ENCODE measurements at places on chromosomes 7 and 10.

- no peak for DNase-seq
Measured at GRCh38 chr10:93106631-93107072, 33.0 kb downstream of the CYP26A1 start.

DNA sequence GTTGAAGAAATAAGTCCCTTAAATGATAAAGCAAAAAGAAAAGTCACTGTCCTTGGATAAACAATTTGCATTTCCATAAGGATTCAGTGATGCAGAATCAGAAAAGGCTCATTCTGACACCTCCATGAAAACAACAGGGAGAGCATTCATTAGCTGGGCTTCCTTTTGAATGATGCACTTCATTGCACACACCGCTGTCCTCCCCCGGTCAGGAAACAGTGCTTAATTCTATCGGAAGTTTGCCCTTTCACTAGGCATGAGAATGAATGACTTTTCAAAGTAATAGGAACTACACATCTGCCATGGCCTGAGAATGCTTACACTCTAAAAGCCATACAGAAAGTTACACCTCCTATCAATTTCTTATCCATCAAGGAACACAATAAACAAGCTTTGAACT, 4.2 kb downstream of the PCDH15 start:
- DNase-seq, result no peak

- no peak for DNase-seq
Measured at GRCh38 chr7:33654676-33655075, 250.7 kb upstream of the BMPER start.

GRCh38 chr10:24912215-24912614, 40.2 kb downstream of the PRTFDC1 start:
- no peak for DNase-seq

GRCh38 chr7:25802473-25802872, 349.5 kb upstream of the NFE2L3 start:
- no peak for DNase-seq

GRCh38 chr10:75611993-75612372, 180.6 kb downstream of the LRMDA start:
- no peak for DNase-seq

- DNase-seq, result no peak
Measured at GRCh38 chr10:63236113-63236935, 103.2 kb downstream of the NRBF2 start.

GRCh38 chr10:112532189-112532588, 85.2 kb downstream of the VTI1A start:
- no peak for DNase-seq

- peak; percentile 42 for DNase-seq
Measured at GRCh38 chr7:140653319-140654108, 12.9 kb upstream of the DENND2A start.

DNA sequence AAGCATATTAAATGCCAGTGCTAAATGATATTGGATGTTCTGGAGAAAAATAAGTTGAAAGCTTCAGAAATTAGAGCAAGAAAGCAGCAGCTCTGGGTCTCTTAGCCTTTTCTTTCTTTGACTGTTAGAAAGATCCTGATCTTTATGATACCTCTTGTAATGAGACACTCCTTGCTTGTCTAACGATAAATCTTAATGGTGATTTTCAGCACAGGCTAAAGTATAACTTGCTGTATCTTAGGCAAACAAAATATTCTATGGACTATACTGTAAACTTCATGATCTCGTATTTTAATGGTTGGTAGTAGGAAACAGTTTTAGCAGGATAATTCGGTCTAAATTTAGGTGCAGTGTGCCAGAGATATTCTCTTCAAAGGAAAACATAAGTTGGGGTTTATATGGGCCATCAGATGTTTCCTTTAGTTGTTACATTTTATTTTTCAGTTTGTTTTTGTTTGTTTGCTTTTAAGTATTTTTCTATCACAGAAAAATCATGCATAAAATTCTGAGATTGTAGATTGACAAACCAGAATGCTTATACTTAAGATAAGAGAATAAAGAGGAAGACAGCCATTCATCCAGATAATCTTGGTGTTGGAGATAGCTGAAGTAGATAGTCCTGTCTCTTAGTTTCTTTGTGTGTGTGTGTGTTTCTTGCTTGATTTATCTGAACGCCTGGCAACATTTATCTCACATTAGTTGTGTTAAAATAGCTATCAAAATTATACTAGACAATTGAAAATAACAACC, 4.7 kb downstream of the CASD1 start:
- no peak for DNase-seq

GRCh38 chr10:47419421-47419820, 35.3 kb upstream of the ZNF488 start:
- no peak for DNase-seq

- DNase-seq, result no peak
Measured at GRCh38 chr10:17240096-17240495, 12.1 kb downstream of the VIM start.

- no peak for DNase-seq
Measured at GRCh38 chr10:120426306-120426705, 30.7 kb upstream of the PLPP4 start.

DNA sequence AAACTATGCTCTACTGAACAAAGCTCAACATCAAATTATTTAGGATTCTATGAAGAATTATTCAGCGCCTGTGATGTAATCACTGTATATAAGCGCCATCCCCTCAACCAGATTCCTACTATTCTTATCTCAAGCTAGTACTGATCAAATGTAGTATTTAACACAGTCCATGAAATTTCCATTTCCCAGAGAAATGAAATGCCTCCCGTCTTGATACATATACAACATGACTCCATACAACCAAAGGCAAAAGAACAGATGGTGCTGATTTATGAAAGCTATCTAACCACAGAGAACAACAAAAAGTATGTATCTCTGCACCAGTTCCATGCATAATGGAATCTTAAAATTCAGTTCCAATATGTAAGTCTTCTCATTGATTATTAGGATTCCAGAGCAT, 406.1 kb downstream of the PARD3 start:
- no peak for DNase-seq

GRCh38 chr7:111682588-111683340, 120.5 kb upstream of the IMMP2L start:
- no peak for DNase-seq

DNA sequence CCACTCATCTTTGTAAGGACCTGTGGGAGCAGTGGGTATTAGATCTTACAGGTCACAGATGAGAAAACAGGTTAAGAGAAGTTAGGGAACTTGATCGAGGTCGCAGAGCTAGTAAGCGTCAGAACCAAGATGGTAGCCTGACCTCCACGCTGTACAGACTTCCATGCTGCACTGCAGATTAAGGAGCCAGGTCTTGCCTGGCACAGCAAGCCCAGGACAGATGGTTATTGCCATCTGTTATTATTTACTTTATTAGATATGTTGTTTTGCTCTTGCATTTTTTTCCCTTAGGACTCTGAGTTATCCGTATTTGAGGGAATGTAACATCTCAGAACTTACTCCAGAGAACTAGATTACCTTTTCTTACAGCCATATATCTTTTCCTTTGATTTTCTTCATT, 147.2 kb downstream of the NSUN6 start:
- no peak for DNase-seq

GRCh38 chr7:126605056-126605455, 647.7 kb downstream of the GRM8 start:
- DNase-seq, result no peak

- no peak for DNase-seq
Measured at GRCh38 chr7:17239683-17240521, 58.5 kb upstream of the AHR start.
